Right cardiac atrium (tissue), 5 donors: ENCODE measurements at places on chromosomes 5 and 9. TPM values are rescaled to one million over a fixed set of nuclear protein-coding genes. Genes with fewer than 3 reads are reported as not detected.

DNA sequence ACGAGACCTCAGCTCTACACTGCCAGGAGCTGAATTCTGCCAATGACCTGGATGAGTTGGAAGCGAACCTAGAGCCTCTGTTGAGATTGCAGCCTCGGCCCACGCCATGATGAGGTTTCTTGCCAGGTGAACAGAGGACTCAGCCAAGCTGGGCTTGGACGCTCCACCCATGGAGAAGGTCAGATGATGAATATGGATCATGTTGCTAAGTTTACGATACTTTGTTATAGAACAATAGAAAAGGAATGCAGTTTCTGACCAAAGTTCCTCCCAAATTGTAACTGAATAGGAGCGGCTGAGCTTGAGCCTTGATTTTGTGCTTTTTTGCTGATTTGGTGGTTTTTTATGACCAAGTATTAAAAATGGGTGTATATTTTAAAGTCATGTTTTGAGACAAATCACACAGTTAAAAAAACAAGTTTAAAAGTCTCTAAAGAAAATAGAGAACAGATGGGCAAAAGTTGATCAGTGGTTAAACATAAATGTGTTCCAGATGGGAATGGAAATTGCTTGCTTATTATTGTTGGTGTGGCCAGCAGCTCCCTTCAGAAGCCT lies 32.9 kb downstream of the ROPN1L start:
- DNase-seq: no peak

DNA sequence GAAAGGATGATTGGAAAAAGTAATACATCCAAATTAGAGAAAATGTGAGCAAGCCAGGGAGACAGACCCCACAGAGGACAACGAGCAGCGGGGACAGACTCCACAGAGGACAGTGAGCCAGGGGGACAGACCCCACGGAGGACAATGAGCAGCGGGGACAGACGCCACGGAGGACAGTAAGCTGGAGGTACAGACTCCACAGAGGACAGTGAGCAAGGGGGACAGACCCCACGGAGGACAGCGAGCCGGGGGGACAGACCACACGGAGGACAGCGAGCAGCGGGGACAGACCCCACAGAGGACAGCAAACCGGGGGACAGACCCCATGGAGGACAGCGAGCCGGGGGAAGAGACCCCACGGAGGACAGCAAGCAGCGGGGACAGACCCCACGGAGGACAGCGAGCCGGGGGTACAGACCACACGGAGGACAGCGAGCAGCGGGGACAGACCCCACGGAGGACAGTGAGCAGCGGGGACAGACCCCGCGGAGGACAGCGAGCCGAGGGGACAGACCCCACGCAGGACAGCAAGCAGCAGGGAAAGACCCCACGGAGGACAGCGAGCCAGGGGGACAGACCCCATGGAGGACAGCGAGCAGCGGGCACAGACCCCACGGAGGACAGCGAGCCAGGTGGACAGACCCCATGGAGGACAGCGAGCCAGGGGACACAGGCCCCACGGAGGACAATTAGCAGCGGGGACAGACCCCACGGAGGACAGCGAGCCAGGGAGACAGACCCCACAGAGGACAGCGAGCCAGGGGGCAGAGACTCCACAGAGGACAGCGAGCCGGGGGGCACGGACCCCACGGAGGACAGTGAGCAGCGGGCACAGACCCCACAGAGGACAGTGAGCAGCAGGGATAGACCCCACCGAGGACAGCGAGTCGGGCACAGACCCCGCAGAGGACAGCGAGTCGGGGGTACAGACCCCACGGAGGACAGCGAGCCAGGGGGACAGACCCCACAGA lies 1.9 kb upstream of the ZDHHC11 start:
- DNase-seq: peak; percentile 52

DNA sequence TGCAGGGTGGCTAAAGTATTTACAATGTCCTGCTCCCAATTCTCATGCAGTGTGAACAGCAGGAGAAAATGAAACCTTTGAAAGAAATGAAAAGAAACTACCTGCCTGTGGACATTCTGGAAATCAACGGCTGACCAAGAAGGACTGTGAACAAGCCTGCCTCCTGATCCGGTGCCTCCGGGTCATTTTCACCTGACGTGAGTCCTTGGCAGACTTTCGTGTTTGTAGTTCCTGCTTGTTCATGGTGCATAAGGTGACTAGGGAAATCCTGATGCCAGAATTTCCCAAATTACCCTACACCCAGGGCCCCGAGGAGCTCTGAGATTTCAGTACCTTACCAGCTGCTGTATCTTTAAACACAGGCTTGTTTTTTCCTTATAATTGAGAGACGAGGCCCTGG lies 317.5 kb downstream of the TLE1 start:
- no peak for DNase-seq

DNA sequence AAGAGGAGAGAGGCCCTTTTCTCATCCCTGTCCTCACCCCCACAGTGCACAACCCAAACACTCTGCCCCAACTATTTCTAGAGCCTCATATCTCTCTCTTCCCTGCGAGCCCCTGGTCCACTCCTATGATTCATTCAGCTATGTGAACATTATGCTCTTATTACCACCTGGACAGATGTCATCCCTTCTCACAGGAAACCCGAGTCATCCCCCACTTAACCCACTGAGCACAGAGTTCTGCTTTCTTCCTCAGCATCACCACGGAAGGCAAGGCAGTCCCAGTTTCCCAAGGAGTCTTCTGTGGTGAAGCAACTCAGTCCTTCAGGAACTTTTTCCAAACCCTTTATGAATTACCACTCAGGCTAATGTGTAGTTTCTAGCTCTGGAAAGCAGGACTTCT lies 1.3 kb downstream of the DNAI1 start:
- no peak for DNase-seq

DNA sequence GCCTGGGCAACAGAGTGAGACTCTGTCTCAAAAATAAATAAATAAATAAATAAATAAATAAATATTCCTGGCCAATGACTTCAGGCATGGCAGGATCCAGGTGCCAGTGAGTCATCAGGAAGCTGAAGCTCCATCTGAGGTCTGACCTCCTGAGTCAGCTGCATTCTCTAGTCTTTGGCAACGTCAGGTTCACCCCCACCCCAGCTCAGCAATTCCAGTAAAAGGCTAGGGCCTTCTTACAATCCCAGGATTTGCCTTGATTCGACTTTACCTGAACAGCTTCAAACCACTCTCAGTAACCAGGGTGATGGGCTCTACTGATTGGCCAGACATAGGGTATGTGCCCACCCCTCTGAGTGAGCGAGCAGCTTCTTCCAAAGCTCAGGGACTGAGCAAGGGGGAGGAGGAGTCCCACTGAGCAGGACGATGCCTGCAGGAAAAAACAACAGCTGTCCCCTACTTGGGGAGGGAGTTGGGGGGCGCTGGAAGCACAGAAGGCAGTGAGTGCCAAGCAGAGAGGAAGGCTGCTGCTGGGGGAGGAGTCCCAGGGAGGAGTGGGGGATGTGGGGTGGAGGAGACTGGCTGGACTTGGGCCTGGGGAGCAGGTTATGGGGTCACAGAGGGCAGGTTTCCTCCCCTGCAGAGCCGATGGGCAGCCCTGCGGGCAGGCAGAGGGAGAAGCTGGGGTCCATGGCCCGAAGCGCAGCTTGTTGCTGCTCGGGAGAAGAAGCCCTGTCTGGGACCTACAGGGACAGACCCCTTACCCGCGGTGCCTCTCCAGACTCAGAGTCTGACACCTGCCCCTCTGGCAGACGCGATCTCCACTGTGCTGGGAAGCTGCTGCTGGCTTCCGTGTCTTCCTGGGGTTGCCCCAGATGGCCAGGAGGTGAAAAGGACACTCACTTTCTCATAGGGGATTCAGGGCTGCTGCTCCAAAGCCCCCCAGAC lies 25.9 kb upstream of the UNC5A start:
- no peak for DNase-seq

DNA sequence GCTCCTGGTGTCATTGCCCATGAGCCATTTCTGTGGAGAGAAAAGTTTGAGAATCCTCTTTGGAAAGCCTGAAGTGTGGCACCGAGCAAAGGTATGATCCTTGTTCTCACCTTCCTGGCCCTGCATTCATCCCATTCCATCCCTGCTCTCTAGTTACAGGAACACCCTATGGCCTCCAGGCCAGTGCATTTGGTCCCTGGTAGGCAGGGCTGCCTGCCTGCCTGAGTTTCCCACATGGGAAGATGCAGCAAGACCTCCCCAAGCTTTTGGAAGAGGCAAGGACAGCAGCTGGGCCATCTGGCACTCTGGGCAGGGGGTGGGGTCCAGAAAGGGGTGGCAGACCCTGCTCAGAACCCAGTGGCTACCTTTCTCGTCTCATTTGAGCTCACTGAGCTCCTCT lies 24.5 kb downstream of the IGIP start:
- DNase-seq: no peak

- DNase-seq: no peak
Measured at GRCh38 chr5:103804711-103805110, 242.1 kb upstream of the NUDT12 start.

DNA sequence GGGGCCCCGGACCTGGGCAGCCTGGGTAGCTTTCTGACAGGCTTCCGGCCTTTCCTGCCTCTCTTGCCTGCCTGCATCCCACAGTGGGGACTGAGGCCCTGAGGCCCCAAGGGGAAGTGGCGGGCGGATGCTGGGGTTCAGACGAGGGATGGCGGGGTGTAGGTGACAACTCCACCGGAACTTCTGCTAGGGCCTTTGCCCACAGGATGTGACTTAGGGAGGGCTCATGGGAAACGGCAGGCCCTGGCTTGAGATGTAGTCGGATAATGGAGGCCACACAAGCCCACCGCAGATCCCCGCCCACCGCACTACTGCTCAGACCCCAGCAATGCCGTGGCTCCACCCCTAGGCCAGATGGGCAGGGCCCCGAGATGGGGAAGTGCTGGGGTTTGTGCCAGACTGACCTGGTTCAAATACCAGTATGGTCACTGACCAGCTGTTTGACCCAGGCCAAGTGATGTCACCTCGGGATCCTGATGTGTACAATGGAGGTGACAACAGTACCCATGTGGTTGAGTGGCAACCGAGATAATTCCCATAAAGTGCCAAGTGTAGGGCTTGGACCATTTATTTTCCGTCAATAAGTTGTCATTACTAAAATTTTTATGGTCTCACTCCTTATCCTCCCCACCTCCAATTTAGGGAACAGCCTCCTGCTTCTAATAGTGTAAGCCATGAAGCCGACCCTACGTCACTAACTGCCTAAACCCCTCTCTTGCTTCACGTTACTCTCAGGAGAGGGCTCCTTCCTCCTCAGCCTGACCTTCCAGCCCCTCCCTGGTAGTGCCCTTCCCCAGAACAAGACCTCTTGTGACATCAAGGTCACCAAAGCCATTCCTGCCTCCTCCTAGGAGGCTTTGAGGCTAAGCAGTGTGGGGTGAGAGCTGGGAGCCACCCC lies 2.5 kb upstream of the CDK9 start:
- peak; percentile 51 for DNase-seq

GRCh38 chr5:175054243-175054642 lies 329.9 kb downstream of the MSX2 start:
- DNase-seq: no peak

- no peak for DNase-seq
Measured at GRCh38 chr5:160385496-160385895, 14.4 kb downstream of the FAM200C start.

- DNase-seq: no peak
Measured at GRCh38 chr9:94250456-94250855, 8.6 kb upstream of the ZNF169 start.

DNA sequence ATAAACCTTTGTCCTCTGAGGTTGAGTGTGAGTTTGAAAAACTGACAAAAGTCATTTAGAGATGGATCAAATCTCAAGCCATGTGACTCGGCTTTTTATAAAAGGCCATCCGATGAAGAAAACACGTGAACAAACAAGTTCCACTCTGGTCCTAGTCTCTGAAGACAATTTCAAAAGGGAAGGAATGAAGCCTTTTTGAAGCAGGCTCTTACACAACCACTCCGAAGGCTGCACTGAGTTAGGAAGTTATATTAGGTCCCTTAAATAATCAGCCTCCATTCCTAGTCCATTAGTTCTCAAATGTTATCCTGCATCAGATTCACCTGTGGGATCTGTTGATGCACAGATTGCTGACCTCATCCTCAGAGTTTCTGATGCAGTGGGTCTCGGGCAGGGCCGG lies 166.6 kb upstream of the HMHB1 start:
- no peak for DNase-seq

DNA sequence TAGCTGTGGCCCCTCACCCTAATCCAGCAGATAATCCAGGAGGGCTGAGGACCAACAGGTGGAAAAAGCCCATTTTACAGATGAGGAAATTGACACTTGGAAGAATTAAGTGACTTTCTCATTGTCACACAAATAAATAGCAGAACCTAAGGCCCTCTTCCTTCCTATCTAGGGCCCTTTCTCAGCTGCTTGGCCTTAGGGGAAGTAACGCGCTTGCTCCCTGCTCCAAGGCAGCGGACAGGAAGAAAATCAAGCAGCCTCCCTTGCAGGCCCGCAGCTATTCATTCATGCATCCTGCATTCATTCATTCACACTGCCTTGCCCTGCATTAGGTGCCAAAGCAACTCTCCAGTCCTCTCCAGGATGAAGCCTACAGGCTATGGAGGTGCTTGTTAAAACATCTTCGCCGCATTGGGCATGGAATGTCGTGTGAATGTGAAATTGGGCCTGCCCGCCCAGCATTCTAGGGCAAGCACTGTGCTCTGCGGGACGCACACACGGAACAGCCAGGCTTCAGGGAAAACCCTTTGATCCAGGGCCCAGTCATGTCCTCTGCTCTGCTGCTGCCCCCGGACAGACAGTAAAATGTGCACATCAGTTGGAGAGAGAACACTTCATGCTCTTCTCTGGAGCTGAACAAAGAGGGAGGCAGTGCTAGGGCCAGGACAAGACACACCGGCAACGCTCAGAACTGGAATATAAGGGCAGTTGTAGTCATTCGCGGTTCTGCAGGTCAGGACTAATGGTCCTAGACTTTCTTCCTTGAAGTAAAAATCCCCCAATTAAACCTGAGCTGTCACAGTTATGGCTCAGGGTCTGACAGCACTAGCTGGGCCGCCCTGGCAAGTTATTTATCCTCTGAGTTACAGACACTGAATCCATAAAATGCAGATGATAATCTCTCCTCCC lies 166.0 kb downstream of the COL23A1 start:
- no peak for DNase-seq

DNA sequence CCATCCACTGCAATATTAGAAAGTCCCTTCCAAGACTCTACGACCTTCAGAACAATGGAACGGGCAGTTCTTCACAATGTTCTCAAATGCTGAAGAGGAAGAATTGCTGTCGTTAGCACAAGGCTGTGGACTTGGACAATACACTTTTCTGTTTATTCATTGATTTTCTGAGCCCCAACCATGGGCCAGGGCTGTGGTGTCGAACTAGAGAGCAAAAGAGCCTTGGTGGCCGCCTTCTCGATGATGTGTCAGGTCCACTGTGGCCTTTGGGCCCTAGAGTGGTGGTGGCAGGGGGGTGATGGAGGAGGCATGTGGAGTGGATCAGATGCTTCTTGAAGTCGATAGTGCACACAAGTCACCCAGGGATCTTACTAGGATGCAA lies 18.5 kb upstream of the KIF12 start:
- DNase-seq: no peak

TCOF1 gene
- 16.6 TPM for total RNA-seq
